Breast epithelium (tissue), 4 donors: ENCODE measurements at places on chromosomes 4 and X.

DNA sequence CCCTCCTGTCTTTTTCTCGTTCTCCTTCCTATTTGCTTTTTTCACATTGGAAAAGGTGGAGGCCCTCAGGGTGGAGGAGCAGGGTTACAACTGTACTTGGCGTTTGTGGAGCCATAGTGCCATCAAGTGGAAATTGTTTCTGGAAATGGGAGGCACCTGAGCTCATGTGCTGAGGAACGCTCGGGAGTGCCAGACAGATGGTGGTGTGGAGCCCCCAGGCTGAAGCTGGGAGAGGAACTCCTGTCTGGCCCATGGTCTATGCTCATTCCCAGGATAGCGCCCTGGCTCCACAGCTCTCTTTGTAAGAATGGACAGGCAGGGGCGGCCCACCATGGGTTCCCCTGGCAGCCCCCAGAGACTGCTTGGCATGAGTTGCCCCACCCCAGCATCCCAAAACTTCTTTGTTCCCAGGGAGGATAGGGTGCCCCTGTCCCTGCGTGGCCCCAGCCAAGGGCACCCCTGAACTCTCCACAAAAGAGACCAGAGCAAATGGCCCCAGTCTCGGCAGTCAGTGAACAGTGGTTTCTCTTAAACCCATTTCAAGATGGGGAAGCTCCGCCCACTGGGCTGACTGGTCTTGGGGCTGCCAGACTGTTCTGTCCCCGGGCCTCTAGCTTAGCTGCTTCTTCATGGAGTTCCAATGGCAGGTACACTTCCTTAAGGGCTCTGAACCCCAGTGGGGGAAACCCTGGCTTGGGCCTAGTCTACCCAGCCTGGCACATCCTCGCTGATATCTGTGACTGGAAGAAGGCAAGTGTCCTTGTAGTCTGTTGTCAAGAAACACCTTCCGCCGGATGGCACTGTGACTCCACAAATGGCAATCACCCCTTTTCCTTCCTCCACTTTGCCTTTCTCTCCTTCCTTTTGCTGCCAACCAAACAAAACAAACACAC is 70.1 kb downstream of the NBDY start:
- H3K27me3 ChIP-seq, result no peaks in the 10 kb centered on the region
- H3K36me3 ChIP-seq, result no peaks in the 10 kb centered on the region
- no peaks in the 10 kb centered on the region for H3K4me1 ChIP-seq

GRCh38 chrX:2536974-2537373 is 36.2 kb upstream of the DHRSX start:
- H3K4me1 ChIP-seq, result no peaks in the 10 kb centered on the region
- no peak for DNase-seq
- H3K36me3 ChIP-seq, result no peaks in the 10 kb centered on the region

- H3K27me3 ChIP-seq, result no peaks in the 10 kb centered on the region
- peaks cover 5% of the 10 kb centered on the region for H3K36me3 ChIP-seq
- no peak overlapping the region for H3K27ac ChIP-seq
- no peak overlapping the region for H3K4me3 ChIP-seq
- H3K4me1 ChIP-seq, result no peaks in the 10 kb centered on the region
These were observed 904.9 kb upstream of the AGA start for GRCh38 chr4:178347111-178347510.

GRCh38 chr4:98946359-98946758 is 17.4 kb upstream of the EIF4E start:
- no peaks in the 10 kb centered on the region for H3K4me1 ChIP-seq
- H3K27me3 ChIP-seq, result no peaks in the 10 kb centered on the region
- DNase-seq, result no peak
- H3K4me3 ChIP-seq, result no peak overlapping the region

DNA sequence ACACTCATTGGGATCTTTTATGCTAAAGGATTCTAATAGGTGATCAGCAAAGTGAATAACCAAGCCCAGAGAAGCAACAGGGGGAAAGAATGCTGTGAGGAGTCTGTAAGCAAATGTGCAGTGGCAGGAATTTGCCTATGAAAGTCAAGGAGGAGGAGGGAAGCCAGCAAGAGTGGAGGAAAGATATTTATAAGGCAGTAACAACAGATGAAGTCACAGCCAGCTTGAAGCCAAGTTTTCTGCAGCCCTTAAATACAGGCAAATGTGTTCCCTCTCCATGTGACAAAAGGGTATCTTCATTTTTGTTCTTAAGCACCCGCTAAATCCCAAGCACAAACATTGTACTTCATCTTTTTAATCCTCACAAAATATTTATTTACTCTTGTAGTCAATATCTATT is 275.0 kb upstream of the CLNK start:
- no peaks in the 10 kb centered on the region for H3K27me3 ChIP-seq
- no peaks in the 10 kb centered on the region for H3K36me3 ChIP-seq
- DNase-seq, result no peak
- no peak overlapping the region for H3K27ac ChIP-seq
- H3K4me1 ChIP-seq, result no peaks in the 10 kb centered on the region

- H3K27ac ChIP-seq, result peak overlapping the region; percentile 69
- no peak overlapping the region for H3K4me3 ChIP-seq
- H3K27me3 ChIP-seq, result no peaks in the 10 kb centered on the region
- peaks cover 13% of the 10 kb centered on the region for H3K4me1 ChIP-seq
- no peaks in the 10 kb centered on the region for H3K36me3 ChIP-seq
These were observed 160.5 kb downstream of the ZNF518B start for GRCh38 chr4:10296730-10297129.

DNA sequence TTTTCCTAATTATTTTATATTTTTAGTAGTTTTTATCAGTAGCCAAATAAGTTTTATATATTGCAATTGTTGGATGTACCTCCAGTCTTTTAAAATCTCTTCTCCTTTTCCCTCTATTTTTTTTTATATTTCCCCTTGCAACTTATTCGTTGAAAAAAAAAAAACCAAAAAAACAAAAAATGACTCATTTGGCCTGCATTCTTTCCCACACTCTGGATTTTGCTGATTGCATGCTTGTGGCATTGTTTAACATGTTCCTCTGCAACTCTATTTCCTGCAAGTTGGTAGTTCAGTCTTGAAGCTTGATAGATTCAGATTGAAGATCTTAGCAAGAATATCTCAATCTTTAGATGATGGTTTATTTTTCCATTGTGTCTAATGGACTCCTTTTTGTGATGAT is 260.6 kb upstream of the BOD1L1 start:
- no peak overlapping the region for H3K27ac ChIP-seq
- no peaks in the 10 kb centered on the region for H3K36me3 ChIP-seq
- H3K27me3 ChIP-seq, result no peaks in the 10 kb centered on the region
- no peak overlapping the region for H3K4me3 ChIP-seq
- DNase-seq, result no peak
- peaks cover 6% of the 10 kb centered on the region for H3K4me1 ChIP-seq

DNA sequence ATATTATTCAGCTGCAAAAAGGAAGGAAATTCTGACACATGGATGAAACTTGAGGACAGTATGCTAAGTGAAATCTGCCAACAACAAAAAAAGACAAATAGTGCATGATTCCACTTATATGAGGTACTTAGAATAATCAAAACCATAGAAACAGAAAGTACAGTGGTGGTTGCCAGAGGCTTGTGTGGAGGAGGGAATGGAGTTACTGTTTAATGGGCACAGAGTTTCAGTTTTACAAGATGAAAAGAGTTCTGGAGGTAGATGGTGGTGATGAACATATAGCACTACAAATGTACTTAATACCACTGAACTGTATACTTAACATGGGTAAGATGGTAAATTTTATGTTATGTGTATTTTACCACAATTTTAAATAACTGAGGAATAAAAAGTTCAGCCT is 212.0 kb upstream of the KLF3 start:
- H3K27ac ChIP-seq, result no peak overlapping the region
- no peaks in the 10 kb centered on the region for H3K4me1 ChIP-seq
- DNase-seq, result no peak
- H3K4me3 ChIP-seq, result no peak overlapping the region
- H3K27me3 ChIP-seq, result no peaks in the 10 kb centered on the region
- H3K36me3 ChIP-seq, result no peaks in the 10 kb centered on the region
